ENCODE measurements at places on chromosomes 7 and 10. TPM values are rescaled to one million over a fixed set of nuclear protein-coding genes. Genes with fewer than 3 reads are reported as not detected.

The TSPAN12 gene
- 6.8 TPM for total RNA-seq

The TRPV5 gene
- total RNA-seq, result not detected

The TAS2R4 gene
- total RNA-seq, result 0.35 TPM

The SORCS3 gene
- not detected for total RNA-seq

The TSPAN33 gene
- total RNA-seq, result 5.7 TPM

The OR2A5 gene
- not detected for total RNA-seq

The HDAC9 gene
- total RNA-seq, result 5.9 TPM

The CRYGN gene
- not detected for total RNA-seq

GRCh38 chr7:36040679-36041078, 112.4 kb upstream of the EEPD1 start:
- no peak overlapping the region for H3K4me3 ChIP-seq
- DNase-seq, result no peak
- H3K27me3 ChIP-seq, result peaks cover 1% of the 10 kb centered on the region
- no peak overlapping the region for H3K27ac ChIP-seq

DNA sequence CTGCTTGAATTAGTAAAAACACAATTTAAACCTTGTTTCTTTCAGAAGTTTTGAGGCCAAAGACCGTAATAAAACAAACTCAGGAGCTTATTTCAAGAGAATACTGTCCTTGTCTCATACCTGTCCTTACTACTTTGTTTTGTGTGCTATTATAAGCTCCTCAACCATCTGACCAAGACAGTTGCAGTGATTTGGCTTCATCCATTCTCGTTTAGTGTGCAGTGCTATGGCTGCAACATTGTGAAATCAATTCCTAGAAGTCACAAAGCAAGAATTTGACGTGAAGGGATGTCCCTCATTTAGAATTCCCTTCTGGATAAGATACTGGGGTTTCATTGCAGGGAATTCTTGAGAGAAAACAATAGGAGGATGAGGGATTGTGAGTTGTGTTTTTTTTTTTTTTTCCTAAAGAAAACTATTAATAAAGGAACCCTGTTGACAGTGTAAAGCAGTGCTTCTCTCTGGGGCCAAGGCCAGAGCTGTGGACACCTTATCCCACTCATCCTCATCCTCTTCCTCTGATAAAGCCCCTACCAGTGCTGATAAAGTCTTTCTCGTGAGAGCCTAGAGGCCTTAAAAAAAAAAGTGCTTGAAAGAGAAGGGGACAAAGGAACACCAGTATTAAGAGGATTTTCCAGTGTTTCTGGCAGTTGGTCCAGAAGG, at the start of gene OIT3:
TSS of gene OIT3 (plus strand) at position 604 of the 663 bp plus-strand sequence. CDS start 60 bp downstream, outside the sequence.
- no peaks in the 10 kb centered on the region for H3K4me1 ChIP-seq
- H3K4me3 ChIP-seq, result no peak within 1 kb of the TSS
- peaks cover 15% of the 10 kb centered on the region for H3K36me3 ChIP-seq
- no peak within 1 kb of the TSS for H3K27ac ChIP-seq

DNA sequence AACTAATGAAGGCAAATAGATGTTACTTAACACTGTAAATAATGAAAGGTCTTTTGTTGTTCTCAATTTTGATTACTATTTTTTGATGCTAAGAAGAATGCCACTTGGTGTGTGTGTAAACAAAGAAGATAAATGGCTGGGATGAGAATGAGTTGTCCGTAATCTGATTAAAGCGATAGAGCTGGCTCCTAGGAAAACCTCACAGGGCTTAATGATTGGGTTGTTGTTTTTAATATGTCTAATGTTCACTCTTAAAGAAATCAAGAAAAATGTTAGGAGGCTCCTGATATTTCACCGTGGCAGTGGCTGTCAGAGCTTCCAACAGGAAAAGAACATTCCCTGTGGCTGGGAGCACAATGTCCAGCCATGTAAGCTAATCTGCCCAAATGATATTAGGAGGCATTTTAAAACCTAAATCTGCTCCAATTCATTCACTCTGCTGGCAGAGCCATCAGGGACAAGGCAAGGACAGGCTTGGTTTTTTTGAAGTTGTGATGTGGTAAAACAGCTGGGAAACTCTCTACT, 243.9 kb downstream of the SNX10 start:
- no peaks in the 10 kb centered on the region for H3K36me3 ChIP-seq
- no peaks in the 10 kb centered on the region for H3K4me1 ChIP-seq
- H3K4me3 ChIP-seq, result no peak overlapping the region
- H3K27me3 ChIP-seq, result peaks cover 35% of the 10 kb centered on the region
- no peak overlapping the region for H3K27ac ChIP-seq

DNA sequence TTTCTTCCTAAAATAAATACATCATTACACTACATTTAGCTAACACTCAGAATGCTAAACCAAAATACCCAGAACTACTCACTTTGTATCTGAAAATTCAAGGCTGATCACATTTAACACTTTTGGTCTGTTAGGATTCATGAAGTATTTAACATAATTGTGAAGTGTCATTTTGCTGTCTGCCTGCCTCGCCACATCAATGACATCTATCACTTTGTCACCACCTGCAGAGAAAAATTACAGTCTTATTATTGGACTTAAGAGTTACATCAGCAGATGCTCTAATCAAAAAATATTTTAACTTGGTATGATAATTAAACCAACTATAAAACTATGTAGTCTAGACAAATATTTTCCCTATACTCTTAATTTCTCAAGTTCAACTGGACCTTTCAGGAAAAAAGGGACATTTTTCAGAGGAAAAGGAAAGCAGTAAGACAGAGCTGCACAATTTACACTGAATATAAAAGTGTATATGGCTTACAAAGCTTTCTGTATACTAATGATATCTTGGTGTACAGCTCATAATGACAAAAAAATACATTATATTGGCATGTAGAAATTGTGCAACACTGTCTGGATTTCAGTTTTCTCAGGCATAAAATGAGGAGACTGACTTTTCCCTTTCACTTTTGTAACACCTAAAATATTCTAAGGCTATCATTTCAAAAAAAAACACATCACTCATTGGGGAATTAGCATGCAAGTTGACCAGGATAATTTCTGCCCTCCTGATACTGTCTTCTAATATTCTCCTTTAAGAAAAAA, 49.2 kb downstream of the KDM7A start:
- H3K27ac ChIP-seq, result no peak overlapping the region
- H3K27me3 ChIP-seq, result no peaks in the 10 kb centered on the region
- H3K36me3 ChIP-seq, result peaks cover 24% of the 10 kb centered on the region
- no peak for DNase-seq

- peaks cover 4% of the 10 kb centered on the region for H3K4me1 ChIP-seq
- peaks cover 4% of the 10 kb centered on the region for H3K36me3 ChIP-seq
- H3K27ac ChIP-seq, result no peak overlapping the region
- H3K27me3 ChIP-seq, result no peaks in the 10 kb centered on the region
These were observed 404.2 kb upstream of the FOXK1 start for GRCh38 chr7:4277936-4278335.

DNA sequence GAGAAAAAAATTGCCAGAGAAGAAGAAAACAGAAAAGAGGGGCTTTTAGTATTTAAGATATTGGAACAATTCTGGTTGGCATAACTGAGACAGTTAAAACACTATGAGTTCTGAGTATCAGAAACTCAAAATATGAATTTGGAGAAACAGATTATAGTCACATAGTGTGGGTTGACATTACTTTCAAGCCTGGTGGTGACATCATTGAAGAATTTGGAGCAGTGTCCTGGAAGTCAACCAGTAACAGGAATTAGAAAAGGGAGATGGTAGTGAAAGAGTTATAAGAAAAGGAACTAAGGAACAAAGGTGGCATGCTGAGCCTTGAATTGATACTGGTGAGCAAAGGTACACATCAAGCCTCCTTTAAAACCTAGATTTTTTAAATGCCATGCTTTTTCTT, 88.2 kb downstream of the ZNF438 start:
- H3K36me3 ChIP-seq, result peaks cover 3% of the 10 kb centered on the region
- H3K27me3 ChIP-seq, result no peaks in the 10 kb centered on the region
- no peak for DNase-seq
- H3K27ac ChIP-seq, result no peak overlapping the region
- H3K4me3 ChIP-seq, result no peak overlapping the region

- H3K4me3 ChIP-seq, result no peak overlapping the region
- H3K27me3 ChIP-seq, result no peaks in the 10 kb centered on the region
- H3K36me3 ChIP-seq, result peaks cover 2% of the 10 kb centered on the region
- H3K27ac ChIP-seq, result no peak overlapping the region
- H3K4me1 ChIP-seq, result peaks cover 8% of the 10 kb centered on the region
These were observed 303.3 kb upstream of the SEMA3A start for GRCh38 chr7:84497873-84498272.

GRCh38 chr7:44148961-44149536, 7.9 kb upstream of the MYL7 start:
- H3K27me3 ChIP-seq, result no peaks in the 10 kb centered on the region
- DNase-seq, result no peak
- no peaks in the 10 kb centered on the region for H3K36me3 ChIP-seq
- H3K27ac ChIP-seq, result no peak overlapping the region

- peaks cover 14% of the 10 kb centered on the region for H3K4me1 ChIP-seq
- no peak overlapping the region for H3K27ac ChIP-seq
- DNase-seq, result no peak
- no peak overlapping the region for H3K4me3 ChIP-seq
- no peaks in the 10 kb centered on the region for H3K27me3 ChIP-seq
These were observed 160.6 kb downstream of the MAGI2 start for GRCh38 chr7:79292834-79293233.

- peaks cover 17% of the 10 kb centered on the region for H3K4me1 ChIP-seq
- DNase-seq, result no peak
- H3K4me3 ChIP-seq, result peak overlapping the region; percentile 51
- peak overlapping the region; percentile 86 for H3K27ac ChIP-seq
These were observed 266.7 kb upstream of the KLF6 start for GRCh38 chr10:4051641-4052151.

GRCh38 chr10:108653531-108653930, 1269.8 kb downstream of the XPNPEP1 start:
- no peak overlapping the region for H3K27ac ChIP-seq
- H3K4me3 ChIP-seq, result no peak overlapping the region
- no peaks in the 10 kb centered on the region for H3K4me1 ChIP-seq

GRCh38 chr7:66050337-66050957, 25.2 kb upstream of the ASL start:
- H3K36me3 ChIP-seq, result no peaks in the 10 kb centered on the region
- H3K27ac ChIP-seq, result peak overlapping the region; percentile 87
- no peak overlapping the region for H3K4me3 ChIP-seq
- peaks cover 18% of the 10 kb centered on the region for H3K4me1 ChIP-seq
- DNase-seq, result peak; percentile 43
- no peaks in the 10 kb centered on the region for H3K27me3 ChIP-seq

DNA sequence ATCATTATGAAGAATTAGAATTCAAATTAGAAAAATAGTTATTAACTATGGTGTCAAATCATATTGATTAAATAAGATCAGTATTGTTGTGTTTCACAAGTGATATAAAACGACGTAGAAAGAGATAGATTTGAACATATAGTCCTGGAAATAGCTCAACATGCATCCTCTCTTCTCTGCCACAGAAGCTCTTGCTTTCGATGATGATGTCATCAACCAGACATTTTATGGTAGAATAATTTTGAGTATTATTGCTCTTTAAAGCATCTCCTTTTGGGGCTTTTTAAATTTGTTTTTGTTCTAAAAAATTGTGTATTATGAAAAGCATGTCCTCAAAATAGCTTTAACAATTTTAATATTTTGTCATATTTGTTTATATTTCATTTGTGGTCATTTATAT, 95.0 kb downstream of the DGKB start:
- H3K4me3 ChIP-seq, result no peak overlapping the region
- peaks cover 12% of the 10 kb centered on the region for H3K4me1 ChIP-seq
- no peaks in the 10 kb centered on the region for H3K27me3 ChIP-seq
- peak overlapping the region; percentile 72 for H3K27ac ChIP-seq
- H3K36me3 ChIP-seq, result no peaks in the 10 kb centered on the region
- DNase-seq, result no peak

DNA sequence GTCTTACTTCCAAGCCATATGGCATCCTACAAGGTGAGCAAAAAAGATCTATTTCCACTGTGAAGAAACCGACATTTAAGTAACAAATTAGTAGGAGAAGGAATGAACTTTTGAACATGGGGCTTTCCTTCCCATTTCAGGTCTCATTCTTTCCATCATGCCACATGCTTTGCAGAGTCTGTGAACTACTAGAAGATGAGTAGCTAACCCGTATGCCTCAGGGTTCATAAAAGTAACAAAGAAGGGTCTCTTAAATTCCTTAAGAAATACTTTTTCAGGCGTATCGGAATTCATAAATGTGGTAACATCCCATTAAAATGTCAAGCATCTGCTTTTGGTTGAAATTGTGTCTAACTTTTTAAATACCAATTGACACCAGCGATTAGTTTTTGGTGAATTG, 81.3 kb upstream of the TNS3 start:
- H3K36me3 ChIP-seq, result no peaks in the 10 kb centered on the region
- H3K4me1 ChIP-seq, result peaks cover 76% of the 10 kb centered on the region
- H3K4me3 ChIP-seq, result no peak overlapping the region
- no peak for DNase-seq
- no peaks in the 10 kb centered on the region for H3K27me3 ChIP-seq
- H3K27ac ChIP-seq, result peak overlapping the region; percentile 12

GRCh38 chr10:97140049-97140846, 45.5 kb downstream of the SLIT1 start:
- no peak overlapping the region for H3K27ac ChIP-seq
- DNase-seq, result no peak
- H3K27me3 ChIP-seq, result peaks cover 57% of the 10 kb centered on the region
- H3K36me3 ChIP-seq, result peaks cover 5% of the 10 kb centered on the region
- H3K4me3 ChIP-seq, result no peak overlapping the region

- peaks cover 3% of the 10 kb centered on the region for H3K27me3 ChIP-seq
- no peaks in the 10 kb centered on the region for H3K36me3 ChIP-seq
- DNase-seq, result no peak
These were observed 26.9 kb upstream of the SDK1 start for GRCh38 chr7:3274131-3274530.

DNA sequence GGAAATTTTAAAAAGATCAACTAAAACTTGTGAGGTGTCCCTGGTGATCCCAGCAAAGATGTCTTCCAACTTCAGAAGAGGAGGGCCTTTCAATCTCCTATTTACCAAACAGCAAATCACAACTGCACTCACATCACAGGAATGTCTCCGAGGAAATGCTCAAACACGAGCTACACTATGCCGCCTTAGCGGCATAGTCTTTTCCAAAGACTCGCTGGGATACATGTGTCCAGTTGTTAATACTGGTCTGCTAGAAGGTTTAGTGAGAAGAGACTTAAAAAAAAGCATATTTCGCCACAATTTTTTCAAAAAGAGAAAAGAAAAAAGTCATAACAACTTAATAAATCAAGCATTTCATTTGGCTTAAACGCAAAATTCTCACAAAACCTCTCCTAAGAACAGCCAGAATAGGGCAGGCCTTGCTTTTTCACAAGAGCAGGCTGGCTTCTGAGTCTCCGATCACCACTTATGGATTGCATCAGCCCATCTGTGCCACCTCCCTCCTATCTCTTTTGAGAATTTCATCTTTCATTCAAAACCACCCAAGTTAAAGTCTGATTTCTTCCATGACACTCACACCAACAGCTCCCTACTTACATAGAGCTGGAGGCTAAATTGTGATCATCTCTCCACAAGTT, 66.1 kb downstream of the GNA12 start:
- H3K27me3 ChIP-seq, result no peaks in the 10 kb centered on the region
- H3K36me3 ChIP-seq, result peaks cover 15% of the 10 kb centered on the region
- no peak for DNase-seq
- H3K4me1 ChIP-seq, result peaks cover 56% of the 10 kb centered on the region
- peak overlapping the region; percentile 57 for H3K27ac ChIP-seq
